Activated naive CD4-positive, alpha-beta T cell (primary cell): ENCODE measurements at places on chromosomes 6 and 20.

GRCh38 chr20:25126204-25127029 is 44.5 kb upstream of the VSX1 start:
- DNase-seq: no peak

DNA sequence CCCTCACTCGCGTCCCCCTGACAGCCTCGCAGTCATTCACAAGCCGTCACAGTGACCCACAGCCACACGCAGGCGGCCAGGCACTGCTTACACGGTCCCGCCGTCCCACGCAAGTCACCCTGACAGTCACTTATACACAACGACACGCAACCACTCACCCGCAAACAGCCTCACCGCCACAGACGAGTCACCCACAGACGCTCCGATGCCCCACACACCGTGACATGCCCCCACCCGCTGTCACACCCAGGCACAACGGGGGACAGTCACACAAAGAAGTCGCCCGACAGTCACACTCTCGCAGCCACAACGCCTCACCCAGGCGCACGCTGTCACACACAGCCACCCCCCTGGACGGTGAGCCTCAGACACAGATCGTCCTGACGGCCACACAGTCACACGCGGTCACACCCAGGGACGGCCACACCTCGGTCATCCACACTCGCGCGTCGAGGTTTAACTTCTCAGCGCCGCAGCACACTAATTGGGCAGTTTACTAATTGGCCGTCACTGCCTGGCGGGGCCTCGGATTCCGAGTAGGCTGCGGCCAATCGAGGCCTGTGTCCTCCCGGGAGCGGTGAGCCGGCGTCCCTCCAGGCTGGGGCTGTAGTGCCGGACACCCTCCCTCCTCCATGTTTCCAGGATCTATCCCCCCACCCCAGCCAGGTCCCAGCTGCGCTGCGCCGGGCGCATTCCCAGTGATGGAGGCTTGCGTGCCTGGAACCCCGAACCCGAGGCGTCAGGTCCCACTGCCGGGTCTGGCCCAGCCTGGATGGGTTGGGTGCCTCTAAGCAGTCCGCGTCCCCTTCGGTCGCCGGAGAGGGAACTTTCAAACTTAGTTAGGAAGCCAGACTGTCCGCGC is 790 bp downstream of the TOX2 start:
- DNase-seq: no peak

GRCh38 chr20:57601211-57601570 is 19.0 kb downstream of the ZBP1 start:
- no peak for DNase-seq

DNA sequence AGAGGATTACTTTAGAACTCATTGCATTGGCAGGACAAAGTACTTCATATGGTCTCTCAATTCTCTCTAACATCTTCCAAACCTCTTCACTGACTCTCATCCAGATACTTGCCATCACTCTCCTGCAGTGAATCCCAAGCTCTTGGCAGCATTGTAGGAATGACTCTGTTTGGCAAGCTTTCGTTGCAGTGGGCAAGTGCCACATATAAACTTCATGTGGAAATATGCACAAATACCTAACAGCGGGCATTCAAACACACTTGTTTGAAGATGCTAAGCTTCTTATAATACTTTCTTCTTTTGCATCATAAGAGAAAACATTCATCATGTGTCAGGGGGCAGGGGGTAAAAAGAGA is 86.2 kb upstream of the F13A1 start:
- no peak for DNase-seq

GRCh38 chr6:166330612-166331011 is 11.7 kb downstream of the SFT2D1 start:
- no peak for DNase-seq

DNA sequence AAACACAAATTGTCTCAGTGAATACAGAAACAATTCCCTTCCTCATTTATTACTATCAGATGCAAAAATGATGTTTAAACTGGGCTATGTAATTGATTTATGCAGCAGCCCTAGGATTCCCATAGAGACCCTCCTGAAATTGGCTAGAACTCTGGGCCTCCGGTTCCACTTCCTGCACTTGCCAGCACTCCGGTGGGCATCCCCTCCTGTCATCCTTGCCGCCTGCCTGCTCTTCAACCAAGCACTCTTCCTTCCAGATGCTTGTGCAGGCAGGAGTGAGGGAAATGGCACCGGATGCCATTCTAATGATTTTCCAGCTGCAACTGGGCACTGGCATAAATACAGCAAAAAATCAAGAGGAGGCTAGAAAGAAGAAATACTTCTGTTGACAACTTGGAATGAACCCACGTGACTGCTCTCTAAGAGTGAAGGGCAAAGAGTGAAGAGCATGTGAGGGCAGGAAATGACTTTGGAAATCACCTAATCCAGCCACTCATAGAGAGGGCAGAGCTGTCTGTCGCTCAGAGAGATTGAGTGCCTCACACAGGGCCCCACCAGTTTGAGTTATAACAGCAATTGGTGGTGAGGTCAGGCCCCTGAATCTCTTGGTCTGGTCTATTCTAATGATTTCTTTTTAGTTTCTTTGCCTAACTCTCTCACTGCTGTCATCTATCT is 3.7 kb upstream of the NEDD9 start:
- no peak for DNase-seq

- DNase-seq: no peak
Measured at GRCh38 chr6:20778459-20778858, 244.2 kb downstream of the CDKAL1 start.

DNA sequence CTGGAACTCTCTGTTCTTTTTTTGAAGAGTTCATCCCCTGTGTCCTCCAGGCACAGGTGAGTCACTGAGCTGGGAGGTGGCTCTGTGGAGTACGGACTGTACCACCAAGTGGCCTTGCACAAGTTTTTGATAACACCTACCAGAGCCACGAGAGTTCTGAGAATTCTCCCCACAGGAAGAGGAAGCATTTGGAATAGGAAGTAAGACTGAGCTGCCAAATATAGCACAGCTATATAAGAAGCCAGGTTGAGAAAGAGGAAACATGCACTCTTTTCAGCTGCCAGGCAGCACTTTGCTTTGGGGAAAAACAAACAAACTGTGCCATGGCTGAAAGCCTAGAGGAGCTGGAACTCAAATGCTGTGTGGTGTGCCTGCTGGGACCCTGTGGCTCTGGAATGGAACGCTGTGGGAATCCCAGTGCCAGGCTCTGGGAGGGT is 70.8 kb upstream of the RIPOR2 start:
- no peak for DNase-seq

- no peak for DNase-seq
Measured at GRCh38 chr20:63140514-63141433, 75.2 kb downstream of the YTHDF1 start.

DNA sequence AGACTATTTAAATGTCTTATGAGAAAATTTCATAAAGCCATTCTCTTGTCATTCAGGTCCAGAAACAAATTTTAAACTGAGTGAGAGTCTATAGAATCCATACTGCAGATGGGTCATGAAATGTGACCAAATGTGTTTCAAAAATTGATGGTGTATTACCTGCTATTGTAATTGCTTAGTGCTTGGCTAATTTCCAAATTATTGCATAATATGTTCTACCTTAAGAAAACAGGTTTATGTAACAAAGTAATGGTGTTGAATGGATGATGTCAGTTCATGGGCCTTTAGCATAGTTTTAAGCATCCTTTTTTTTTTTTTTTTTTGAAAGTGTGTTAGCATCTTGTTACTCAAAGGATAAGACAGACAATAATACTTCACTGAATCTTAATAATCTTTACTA is 5.0 kb downstream of the MARCKS start:
- no peak for DNase-seq

DNA sequence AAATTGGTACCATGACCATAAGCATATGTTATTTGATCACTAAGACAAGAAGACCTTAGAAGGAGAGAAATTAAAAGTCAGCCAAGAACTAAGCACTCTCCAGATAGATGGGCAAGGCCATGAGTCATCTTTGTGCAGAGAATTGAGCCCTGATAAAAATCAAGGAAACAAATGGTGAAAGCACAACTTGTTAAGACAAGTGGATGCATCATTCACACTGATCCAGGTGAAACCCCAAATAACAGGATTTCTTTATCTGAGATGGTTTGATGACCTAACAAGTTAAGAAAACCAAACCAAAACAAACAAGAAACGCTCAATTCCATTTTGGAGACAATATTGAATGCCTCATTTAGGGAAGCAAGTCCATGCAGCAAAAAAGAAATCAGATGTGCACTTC is 121.6 kb downstream of the ADAT2 start:
- DNase-seq: no peak

- DNase-seq: no peak
Measured at GRCh38 chr6:14673201-14673600, 555.6 kb downstream of the CD83 start.

GRCh38 chr6:90110971-90111370 is 185.7 kb downstream of the BACH2 start:
- peak; percentile 9 for DNase-seq

GRCh38 chr6:89566930-89567629 is 71.5 kb downstream of the LYRM2 start:
- no peak for DNase-seq

DNA sequence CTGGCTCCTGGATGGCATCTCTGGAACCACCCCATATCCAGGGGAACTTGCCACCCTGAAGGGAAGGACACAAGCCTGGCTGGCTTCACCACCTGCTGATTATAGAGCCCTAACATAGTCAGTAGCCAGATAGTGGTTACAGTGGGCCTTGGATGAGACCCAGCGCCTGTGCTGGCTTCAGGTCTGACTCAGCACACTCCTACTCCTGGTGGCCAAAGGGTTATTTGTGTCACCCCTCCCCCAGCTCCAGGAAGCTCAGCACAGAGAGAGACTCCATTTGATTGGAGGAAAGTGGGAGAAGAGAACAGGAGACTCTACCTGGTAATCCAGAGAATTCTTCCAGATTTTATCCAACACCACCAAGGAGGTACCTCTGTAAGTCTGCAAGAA is 12.8 kb downstream of the SNX14 start:
- DNase-seq: no peak

DNA sequence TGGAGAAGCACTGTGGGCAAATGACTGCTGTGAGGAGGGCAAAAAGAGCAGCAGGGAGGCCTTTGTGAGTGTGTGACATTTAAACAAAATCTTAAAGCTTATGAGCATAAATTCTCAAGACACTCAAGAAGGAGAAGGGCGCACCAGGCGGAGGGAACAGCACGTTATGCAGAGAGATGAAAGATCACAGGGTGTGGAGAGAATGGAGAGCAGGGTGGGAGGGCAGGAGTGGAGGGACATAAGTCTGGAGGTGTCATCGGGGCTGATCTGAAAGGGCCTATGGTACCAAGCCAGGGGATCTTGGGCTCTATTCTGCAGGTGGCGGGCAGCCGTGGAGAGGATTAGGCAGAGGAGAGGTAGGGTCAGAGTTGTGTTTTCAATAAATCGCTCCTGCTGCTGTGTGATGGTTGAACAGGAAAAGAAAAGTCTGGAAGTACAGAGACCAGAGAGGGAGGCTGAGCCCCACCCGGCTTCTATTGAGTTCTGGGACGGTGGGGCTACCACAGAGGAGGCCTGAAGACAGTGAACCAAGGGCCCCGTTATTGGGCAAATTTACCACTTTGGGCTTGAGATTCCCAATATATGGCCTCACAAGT is 24.3 kb upstream of the DLGAP4 start:
- no peak for DNase-seq

DNA sequence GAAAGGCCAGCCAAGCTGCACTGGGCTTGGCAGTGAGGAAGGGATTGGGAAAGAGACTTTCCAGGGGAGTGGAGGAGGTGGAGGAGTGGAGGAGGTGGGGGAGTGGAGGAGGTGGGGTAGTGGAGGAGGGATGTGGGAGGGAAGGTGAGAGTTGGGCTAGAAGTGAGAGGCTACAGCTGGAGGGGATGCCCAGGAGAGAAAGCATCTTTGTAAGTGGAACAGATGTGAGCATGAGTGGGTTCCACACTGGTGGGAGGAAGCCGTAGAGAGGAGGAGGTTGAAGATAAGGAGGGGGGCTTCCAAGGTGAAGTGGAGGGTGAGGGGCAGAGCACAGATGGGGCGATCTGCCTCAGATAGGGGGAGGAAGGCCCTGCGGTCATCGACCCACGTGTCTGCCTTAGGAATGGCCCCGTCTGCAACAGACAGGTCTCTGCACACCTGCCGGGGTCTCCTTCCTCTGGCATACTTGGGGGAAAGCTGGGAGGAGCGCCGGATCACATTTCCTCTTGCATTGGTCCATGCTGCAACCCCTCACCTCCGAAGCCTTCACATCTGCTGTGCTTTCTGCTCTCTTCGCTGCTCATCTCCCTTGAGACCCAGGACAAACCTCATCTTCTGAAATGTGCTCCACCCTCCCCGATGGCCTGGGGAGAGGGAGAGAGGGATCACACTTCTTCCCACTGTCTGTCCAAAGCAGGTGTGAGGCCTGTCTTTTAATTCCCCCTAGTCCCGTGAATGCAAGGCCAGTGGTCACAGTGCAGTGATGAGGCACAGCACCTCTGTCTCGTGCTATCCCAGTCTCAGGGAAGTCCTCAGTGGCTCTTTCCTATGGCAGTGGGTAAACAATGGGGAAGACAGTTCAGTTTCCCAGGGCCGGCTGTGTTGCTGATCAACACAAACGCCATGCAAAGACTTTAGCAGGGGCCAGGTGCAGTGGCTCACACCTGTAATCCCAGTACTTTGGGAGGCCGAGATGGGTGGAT is 48.6 kb upstream of the SNX9 start:
- peak; percentile 34 for DNase-seq

GRCh38 chr6:169109411-169110220 is 144.0 kb downstream of the THBS2 start:
- no peak for DNase-seq

DNA sequence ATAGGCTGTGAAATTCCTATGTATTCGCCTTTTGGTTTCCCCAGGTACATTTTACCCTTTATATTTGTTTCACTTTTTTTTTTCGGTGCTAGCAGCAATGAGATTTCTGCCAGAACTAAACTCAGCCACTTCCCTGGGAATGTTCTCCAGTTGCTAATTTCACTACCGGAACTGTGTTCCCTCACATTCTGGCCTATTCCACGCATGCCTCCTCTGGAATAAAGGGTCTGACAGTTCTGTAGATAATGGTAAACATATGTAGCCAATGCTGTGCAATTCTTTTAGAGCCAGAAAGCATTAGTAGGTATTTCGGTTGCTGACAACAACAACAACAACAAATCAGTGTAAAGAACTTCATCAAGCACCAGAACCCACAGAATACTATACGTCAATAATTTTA is 96.1 kb upstream of the TBX18 start:
- DNase-seq: no peak

DNA sequence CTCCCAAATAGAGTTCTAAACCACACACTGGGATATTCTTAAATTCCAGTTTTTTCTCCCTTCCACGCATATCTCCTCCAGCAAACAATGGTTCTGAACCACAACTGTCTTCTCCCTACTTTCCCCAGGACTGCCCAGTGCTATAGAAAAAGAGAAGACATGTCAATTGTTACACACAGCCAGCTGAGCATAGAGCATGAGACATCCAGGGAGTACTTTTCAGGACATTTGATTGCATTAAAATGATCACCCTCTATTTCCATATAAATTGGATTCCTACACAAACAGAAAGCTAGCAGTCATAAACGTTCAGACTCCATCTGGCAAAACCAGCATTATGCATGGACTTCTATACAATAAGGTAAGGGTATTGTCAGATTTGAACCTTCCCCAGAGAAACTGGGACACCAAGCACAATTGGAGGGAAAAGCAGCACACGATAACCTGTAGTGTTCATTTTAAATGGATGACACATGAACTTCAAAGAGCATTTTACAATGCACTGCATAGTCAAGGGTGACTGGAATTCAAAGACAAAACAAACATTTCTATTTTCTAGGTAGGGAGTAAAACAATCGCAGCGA is 93.1 kb upstream of the HEY2 start:
- no peak for DNase-seq

- DNase-seq: no peak
Measured at GRCh38 chr6:44481760-44482159, 94.3 kb downstream of the CDC5L start.

- no peak for DNase-seq
Measured at GRCh38 chr6:155528982-155529453, 73.4 kb upstream of the NOX3 start.

GRCh38 chr6:56222499-56222898 is 24.9 kb downstream of the COL21A1 start:
- no peak for DNase-seq
